ENCODE measurements at places on chromosomes 2 and 18.

DNA sequence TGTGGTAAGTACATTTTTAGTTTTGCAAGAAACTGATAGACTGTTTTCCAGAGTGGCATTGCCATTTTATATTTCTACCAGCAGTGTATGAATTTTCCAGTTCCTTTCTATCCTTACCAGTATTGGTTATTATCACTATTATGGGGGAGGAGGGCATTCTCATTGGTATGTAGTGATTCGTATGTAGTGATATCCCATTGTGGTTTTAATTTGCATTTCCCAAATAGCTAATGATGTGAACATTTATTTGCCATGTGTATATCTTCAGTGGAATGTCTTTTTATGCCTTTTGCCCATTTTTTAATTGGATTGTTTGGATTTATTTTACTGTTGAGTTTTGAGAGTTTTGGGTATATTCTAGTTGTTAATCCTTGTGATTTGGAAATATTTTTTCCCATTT lies 16.9 kb downstream of the EIF5B start:
- DNase-seq, result no peak

- no peak for DNase-seq
Observed at GRCh38 chr2:23651187-23652080, 266.5 kb downstream of the KLHL29 start.

- no peak for DNase-seq
Observed at GRCh38 chr2:234172066-234172465, 121.6 kb downstream of the SPP2 start.

DNA sequence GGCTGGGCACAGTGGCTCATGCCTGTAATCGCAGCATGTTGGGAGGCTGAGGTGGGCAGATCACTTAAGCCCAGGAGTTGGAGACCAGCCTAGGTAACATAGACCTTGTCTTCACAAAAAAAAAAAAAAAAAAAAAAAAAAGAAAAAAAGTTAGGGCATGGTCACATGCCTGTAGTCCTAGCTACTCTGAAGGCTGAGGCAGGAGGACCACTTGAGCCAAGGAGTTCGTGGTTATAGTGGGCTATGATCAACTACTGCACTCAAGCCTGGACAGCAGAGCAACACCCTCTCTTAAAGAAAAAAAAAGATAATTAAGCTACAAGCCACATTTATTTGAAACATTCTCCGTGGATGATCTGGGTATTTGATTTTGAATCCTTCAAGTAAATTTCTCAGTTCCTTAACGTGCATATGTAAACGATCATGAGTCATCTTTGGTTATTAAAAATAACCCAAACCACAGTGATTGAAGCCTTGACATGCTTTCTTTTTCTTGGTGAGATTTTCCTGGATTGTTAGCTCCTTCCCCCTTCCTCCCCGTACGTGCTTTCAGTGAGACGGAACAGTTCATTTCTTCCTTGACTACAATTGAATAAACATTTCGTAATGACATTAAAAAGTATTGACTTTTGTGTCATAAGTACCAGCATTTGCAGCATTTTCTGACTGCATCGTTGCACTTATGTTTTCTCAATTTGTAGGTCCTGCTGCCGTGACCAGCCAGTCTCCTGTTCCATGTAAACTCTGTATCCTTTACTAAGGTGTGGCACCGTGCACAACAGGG lies 20.3 kb downstream of the RMC1 start:
- DNase-seq, result no peak

GRCh38 chr2:100011272-100011731 lies 131.1 kb downstream of the AFF3 start:
- no peak for DNase-seq

DNA sequence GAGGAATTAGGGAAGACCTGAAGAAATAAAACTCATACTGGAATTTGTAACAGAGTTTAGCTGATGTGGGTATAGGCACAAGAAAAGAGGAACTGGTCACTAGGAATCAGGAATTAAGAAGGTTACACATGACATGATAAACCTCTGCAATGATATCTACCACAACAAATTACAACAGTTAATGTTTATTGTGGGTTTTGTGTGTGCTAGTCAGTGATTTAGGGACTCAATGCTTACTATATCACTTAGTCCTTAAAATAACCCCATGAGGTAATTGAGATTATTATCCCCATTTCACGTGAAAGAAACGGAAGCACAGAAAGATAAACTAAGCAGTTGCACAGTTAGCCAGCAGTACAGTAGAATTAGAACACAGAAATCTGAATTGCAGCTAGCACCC lies 415.8 kb upstream of the ZEB2 start:
- no peak for DNase-seq
